ENCODE measurements at places on chromosomes 7 and 10. TPM values are rescaled to one million over a fixed set of nuclear protein-coding genes. Genes with fewer than 3 reads are reported as not detected.

- peak overlapping the region; percentile 70 for H3K27ac ChIP-seq
- no peak overlapping the region for H3K4me3 ChIP-seq
- H3K27me3 ChIP-seq, result no peaks in the 10 kb centered on the region
- peaks cover 85% of the 10 kb centered on the region for H3K4me1 ChIP-seq
Measured at GRCh38 chr7:38229884-38230642, 43.4 kb downstream of the TARP start.

DNA sequence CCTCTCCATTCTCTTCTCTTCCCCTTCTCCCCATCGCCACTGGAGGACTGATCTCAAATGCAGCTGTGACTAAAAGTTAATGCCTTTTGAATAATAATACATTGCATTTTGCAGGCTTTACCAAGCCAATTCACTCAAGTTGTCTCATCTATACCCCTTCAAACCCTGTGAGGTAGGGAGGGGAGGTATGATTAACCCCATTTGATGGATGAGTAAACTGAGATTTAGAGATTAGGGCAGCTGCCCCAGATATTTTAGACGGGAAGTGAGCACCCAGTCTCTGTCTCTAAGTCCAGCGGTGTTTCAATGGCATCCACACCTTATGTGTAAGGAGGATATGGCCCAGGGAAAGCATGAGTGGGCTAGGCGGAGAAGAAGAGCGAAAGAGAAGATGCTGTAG, 1.1 kb downstream of the CPA5 start:
- H3K27ac ChIP-seq, result no peak overlapping the region
- no peak for DNase-seq
- H3K4me1 ChIP-seq, result peaks cover 7% of the 10 kb centered on the region
- peaks cover 12% of the 10 kb centered on the region for H3K27me3 ChIP-seq
- no peaks in the 10 kb centered on the region for H3K36me3 ChIP-seq

GRCh38 chr10:47361293-47361692, 13.1 kb downstream of the RBP3 start:
- H3K36me3 ChIP-seq, result no peaks in the 10 kb centered on the region
- H3K4me3 ChIP-seq, result no peak overlapping the region
- no peak for DNase-seq
- no peaks in the 10 kb centered on the region for H3K4me1 ChIP-seq
- peaks cover 3% of the 10 kb centered on the region for H3K27me3 ChIP-seq
- H3K27ac ChIP-seq, result no peak overlapping the region

GRCh38 chr7:2512713-2513112, 6.9 kb upstream of the LFNG start:
- peak overlapping the region; percentile 90 for H3K27ac ChIP-seq
- DNase-seq, result no peak
- H3K4me1 ChIP-seq, result peaks cover 53% of the 10 kb centered on the region
- H3K4me3 ChIP-seq, result no peak overlapping the region
- peaks cover 4% of the 10 kb centered on the region for H3K27me3 ChIP-seq

DNA sequence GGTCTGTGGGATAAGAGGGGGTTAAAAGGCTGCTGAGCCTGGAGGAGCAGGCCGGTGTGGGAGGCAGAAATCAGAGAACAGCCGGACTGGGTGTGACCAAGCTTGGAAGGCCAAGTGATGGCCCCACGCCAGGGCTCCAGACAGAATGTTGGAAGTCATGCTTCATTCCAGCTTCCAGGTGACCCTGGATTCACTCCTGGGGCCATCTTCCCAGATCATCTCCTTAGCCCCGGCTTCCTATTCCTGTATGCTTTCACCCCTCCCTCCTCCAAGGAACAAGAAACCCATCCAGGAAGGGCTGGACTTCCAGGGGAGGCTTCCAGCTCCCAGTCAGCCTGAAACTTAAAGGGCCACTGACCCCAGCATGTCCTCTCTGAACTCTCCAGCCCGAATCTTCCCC, 1.0 kb downstream of the INMT start:
- DNase-seq, result no peak
- peaks cover 3% of the 10 kb centered on the region for H3K27me3 ChIP-seq
- no peak overlapping the region for H3K27ac ChIP-seq
- no peak overlapping the region for H3K4me3 ChIP-seq

- no peak overlapping the region for H3K27ac ChIP-seq
- no peak overlapping the region for H3K4me3 ChIP-seq
- H3K36me3 ChIP-seq, result no peaks in the 10 kb centered on the region
- peaks cover 1% of the 10 kb centered on the region for H3K4me1 ChIP-seq
- H3K27me3 ChIP-seq, result no peaks in the 10 kb centered on the region
- DNase-seq, result peak; percentile 44
Measured at GRCh38 chr7:141785706-141786552, 4.1 kb upstream of the TAS2R5 start.

DNA sequence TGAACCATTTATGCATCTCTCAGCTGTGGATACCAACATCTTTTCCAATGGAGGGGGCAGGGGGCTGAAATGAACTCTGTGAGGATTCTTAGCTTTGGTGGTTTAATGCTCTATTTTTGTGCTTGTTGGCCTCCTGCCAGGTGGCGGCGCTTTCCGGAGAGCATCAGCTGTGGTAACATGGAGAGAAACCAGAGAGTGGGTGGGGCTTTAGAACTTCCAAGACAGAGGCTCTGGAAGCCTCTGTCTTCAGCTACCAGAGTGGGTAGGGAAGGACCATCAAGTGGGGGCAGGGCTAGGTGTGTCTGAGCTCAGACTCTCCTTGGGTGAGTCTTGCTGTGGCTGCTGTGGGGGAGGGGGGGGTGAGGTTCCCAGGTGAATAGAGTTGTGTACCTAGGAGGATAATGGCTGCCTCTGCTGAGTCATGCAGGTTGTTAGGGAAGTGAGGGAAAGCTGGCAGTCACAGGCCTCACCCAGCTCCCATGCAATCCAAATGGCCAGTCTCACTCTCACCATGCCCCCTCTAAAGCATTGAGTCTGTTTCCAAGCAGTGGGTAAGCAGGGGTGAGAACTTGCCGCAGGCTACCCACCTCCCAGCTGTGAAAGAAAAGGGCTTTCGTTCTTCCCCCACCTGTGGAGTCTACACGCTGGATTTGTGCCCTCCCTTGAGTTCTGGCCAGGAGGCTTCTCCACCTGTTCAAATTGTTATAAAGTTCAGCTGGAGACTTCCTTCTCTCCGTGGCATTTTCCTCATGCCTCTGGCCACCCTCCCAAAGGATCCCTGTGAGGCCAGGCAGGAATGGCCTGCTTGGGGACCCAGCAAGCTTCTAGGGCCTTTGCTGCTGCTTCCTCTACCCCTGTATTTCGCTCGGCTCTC, 527.0 kb downstream of the NEBL start:
- no peak overlapping the region for H3K27ac ChIP-seq
- no peak overlapping the region for H3K4me3 ChIP-seq
- no peaks in the 10 kb centered on the region for H3K36me3 ChIP-seq

GRCh38 chr7:2613098-2613930, 18.5 kb upstream of the TTYH3 start:
- H3K27ac ChIP-seq, result no peak overlapping the region
- peaks cover 5% of the 10 kb centered on the region for H3K4me1 ChIP-seq
- DNase-seq, result no peak
- no peak overlapping the region for H3K4me3 ChIP-seq

SEMA3D gene
- not detected for total RNA-seq

MKX gene
- not detected for total RNA-seq
